ENCODE measurements at places on chromosomes 11 and 22.

DNA sequence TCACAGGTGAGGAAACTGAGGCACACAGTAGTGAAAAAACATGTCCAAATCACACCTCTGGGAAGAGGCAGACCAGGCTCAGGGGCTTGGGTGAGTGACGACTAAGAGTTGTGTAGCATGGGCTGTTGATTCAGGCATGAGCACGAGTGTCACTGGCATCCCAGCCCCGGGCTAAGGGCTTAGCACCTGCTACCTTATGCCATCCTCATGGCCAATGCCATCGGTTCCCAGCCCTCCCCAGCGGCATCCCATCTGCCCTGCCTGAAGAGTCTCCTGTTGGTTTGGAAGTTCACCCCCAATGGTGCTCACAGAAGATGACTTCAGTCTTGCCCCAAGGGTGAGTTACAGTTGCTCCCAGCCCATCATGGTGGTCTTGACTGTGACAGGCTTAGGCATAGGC lies 22.4 kb downstream of the MB start:
- no peak for DNase-seq

DNA sequence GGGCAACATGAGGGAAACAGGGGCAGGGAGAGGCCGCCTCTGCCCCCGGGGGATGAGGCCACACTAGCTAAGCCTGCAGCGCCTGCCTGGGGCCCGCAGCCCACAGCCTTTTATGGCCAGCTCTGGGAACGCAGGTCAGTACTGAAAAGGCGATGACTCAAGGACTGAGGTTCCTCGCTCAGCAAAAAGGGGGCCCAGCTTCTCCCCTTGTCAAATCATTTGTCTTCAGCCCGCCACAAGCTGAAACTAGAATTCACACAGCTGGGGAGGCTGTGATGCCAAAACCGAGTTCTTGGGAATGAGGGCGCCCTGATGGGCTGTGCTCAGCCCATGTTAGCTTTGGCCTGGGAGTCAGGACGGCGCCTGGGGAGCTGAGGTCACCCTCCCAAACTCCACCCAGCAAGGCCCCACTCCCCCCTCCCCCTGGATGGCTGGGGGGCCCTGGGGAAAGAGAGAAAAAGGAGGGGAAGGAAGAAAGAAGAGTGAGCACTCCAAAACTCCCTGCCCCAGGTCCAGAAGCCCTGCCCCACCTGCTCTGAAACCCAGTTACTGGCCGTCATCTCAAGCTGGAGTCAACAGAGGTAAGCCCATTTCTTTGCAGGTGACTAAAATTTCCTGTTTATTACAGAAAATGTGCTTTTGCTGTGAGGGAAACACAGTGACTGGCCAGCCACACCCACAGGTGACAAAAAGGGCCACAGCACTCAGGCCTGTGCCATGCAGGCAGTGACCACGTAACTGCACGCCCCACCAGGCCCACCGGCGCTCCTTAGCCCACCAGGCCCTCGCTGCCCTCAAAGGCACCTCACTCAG lies 13.7 kb downstream of the EHD1 start:
- DNase-seq: no peak

- no peak for DNase-seq
Measured at GRCh38 chr11:115518983-115519628, 14.9 kb upstream of the CADM1 start.

GRCh38 chr11:94732617-94733281 lies 35.4 kb upstream of the AMOTL1 start:
- peak; percentile 94 for DNase-seq

GRCh38 chr11:103768816-103769215 lies 267.6 kb upstream of the DDI1 start:
- no peak for DNase-seq

DNA sequence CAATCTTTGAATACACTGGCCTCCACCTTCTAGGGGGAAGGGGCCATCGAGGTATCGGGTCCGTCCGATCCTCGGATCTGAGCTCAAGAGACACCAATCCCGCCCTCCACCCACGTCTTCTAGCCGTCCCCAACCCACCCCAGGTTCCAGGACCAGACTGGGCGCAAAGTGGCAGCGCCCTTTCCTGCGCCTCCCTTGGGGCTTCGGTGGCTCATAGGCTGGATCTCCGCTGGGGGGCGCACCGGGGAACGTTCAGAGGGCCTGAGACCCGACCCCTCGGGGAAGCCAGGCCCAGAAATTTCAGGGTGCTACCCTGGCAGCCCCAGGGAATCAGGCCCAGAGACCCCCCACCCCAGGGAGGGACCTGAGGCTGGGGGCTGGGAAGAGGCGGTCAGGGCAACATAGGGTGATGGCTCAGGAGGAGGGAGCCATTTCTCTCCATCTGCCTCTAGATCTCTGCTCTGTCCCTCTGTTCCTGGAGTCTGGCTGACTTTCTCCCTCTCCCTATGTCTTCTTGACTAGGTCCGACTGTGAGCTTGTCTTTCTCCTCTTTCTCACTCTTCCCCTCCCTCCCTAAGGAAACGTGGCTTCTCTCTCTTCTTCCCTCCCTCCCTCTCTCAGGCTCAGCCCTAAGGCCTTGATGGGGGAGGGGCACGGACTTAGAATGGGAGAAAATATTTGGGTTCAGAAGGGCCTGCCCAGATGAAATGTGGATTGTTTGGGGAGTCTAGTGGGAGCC lies 1.1 kb downstream of the CREB3L1 start:
- no peak for DNase-seq

DNA sequence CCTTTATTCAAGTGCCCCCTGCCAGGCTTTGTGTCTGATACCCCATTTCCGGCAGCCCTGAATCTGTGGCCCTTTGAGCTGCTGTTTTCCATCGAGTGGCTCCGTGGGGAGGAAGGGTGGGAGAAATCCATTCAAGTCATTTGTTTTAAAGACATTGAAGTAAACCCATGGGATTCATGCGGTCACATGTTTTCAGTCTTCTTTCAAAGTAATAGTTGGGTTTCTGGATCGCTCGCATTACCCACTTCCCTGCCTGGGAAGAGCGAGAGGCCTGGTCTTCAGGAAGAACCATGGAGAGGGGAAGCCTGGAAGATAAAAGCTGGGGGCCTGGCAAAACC lies 14.4 kb downstream of the DAGLA start:
- no peak for DNase-seq

- DNase-seq: peak; percentile 99
Measured at GRCh38 chr11:128210148-128210940, 377.0 kb downstream of the ETS1 start.

DNA sequence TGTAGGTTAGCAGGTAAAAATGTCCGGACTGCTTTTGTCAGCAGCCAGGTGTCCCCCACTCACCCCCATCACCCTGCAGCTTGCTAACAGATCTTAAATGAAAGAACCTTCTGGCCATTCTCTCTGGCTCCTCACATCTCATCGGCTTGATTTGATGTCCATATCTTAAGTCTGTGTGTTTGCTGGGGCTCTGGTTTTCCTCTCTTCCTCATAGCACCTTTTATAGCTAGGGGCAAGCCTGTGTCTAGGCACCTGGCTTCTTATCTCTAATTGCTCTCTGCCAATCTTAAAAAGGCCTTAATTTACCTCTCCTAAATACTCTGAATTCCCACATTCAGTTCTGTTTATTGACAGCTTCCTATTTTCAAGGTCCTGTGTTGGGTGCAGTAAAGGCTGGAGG lies 72.0 kb downstream of the ARHGAP42 start:
- DNase-seq: no peak

GRCh38 chr11:587546-587945 lies 11.3 kb downstream of the PHRF1 start:
- no peak for DNase-seq

GRCh38 chr11:11500744-11501487 lies 120.9 kb downstream of the GALNT18 start:
- no peak for DNase-seq

GRCh38 chr22:27966168-27967064 lies 47.4 kb upstream of the PITPNB start:
- DNase-seq: no peak
